HepG2 (cell line): ENCODE measurements at places on chromosomes 2 and 18. TPM values are rescaled to one million over a fixed set of nuclear protein-coding genes. Genes with fewer than 3 reads are reported as not detected.

Gene LINC00305
- not detected in 2 replicates for total RNA-seq

Gene C2orf72
- 147 and 152 TPM in 2 replicates for total RNA-seq

Gene AOX1
- total RNA-seq: 18.0 and 27.5 TPM in 2 replicates

Gene ZEB2
- total RNA-seq: not detected in 2 replicates

Gene SCN3A
- not detected in 2 replicates for total RNA-seq

Gene CXCR4
- 0.29 and 0.55 TPM in 2 replicates for total RNA-seq

Gene SKOR2
- total RNA-seq: not detected in 2 replicates

Gene GLI2
- total RNA-seq: not detected in 2 replicates

Gene NEB
- 0.18 and 0.24 TPM in 2 replicates for total RNA-seq

Gene CYP27C1
- total RNA-seq: not detected in 2 replicates

Gene TLX2
- 0.20 TPM in 1 of 2 replicates, not detected in the other for total RNA-seq

Gene METTL21A
- total RNA-seq: 61.2 and 65.1 TPM in 2 replicates

Gene ANKRD29
- not detected in 2 replicates for total RNA-seq

Gene VIT
- total RNA-seq: not detected in 2 replicates

Gene MYO3B
- not detected in 2 replicates for total RNA-seq

Gene VAMP8
- 83.3 and 97.0 TPM in 2 replicates for total RNA-seq

Gene TMEFF2
- not detected in 2 replicates for total RNA-seq

Gene CROCC2
- not detected in 2 replicates for total RNA-seq

Gene IRS1
- 7.9 and 8.7 TPM in 2 replicates for total RNA-seq

Gene GPR45
- total RNA-seq: not detected in 2 replicates

Gene PLGLB2
- 0.07 TPM in 1 of 2 replicates, not detected in the other for total RNA-seq

Gene RASGRP3
- not detected in 2 replicates for total RNA-seq

Gene PDCD1
- not detected in 2 replicates for total RNA-seq
